Stromal cell of bone marrow (primary cell): ENCODE measurements at places on chromosomes 2 and 18.
A peak's percentile ranks its signal among the peaks of the same experiment; 100 is the strongest.

GRCh38 chr2:157501026-157501425 lies 57.1 kb upstream of the CYTIP start:
- no peak for DNase-seq

DNA sequence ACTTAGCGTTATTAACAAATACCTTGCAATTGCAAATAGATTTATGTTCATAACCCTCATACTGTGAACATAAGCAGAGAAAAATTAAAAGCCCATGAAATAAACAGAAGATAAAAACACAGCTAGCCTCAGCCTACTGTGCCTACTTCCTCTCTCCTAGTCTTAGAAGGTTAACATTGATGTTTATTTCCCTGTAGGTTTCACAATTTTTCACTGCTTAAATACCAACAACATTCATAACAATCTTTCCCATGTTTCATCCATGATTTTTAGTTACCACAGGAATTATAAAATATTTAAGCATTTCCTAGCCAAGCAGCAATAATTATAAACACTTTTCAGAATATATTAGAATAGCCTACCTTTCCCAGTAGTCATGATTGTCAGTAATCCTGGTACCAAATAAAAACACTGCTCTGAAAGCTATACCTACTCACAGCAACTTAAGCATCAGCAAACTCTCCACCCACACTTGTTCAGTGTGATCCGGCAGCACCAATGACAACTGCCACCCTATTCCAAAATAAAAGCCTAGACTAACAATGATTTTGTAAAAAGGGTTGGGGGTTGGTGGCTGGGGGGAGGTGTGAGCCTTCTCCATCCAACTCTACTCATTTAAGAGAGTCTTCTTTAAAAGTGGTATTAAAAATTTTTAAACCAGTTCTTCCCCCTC lies 40.6 kb upstream of the RNU4ATAC start:
- DNase-seq: no peak

GRCh38 chr2:71686781-71687180 lies 233.4 kb downstream of the DYSF start:
- DNase-seq: no peak

GRCh38 chr2:7077660-7078267 lies 160.6 kb downstream of the RNF144A start:
- DNase-seq: no peak

DNA sequence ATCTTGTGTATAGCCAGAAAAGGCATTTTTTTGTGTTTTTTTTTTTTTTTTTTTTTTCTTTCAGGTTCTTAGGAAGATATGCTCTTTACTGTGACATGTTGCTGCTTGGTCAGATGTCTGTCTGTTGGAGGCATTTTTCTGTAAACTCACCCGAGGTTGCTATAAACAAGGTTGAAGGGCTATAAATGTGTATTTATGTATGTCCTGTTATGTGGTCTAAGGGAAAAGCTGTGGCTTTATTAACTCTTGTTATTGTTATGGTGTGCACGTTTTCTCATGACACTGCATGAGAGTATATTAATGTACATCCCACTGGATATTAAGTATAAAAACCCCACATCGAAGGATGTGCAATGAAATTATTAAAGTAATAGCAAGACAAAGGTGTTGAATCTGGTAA lies 102.0 kb downstream of the ZNF532 start:
- no peak for DNase-seq

DNA sequence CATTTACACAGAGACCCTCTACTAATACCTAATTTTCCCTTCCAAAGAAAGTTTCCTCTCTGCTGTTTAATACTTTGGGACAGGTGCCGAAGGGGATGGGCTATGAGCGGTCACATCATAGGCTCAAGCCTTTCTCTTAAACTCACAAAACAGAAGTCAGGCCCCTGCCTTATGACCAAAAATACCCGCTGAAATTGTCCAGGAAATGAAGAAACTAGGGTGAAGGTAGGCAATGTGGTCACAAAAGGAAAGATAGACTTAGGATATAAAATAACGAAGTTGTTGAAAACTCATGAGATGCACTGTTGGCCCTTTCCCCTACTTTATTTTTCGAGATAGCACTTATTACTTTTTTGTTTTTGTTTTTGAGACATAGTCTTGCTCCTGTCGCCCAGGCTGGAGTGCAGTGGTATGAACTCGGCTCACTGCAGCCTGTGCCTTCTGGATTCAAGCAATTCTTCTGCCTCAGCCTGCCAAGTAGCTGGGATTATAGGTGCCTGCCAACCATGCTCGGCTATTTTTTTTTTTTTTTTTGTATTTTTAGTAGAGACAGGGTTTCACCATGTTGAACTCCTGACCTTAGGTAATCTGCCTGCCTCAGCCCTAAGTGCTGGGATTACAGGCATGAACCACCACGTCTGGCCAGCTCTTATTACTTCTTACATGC lies 16.3 kb downstream of the SLC8A1 start:
- no peak for DNase-seq

DNA sequence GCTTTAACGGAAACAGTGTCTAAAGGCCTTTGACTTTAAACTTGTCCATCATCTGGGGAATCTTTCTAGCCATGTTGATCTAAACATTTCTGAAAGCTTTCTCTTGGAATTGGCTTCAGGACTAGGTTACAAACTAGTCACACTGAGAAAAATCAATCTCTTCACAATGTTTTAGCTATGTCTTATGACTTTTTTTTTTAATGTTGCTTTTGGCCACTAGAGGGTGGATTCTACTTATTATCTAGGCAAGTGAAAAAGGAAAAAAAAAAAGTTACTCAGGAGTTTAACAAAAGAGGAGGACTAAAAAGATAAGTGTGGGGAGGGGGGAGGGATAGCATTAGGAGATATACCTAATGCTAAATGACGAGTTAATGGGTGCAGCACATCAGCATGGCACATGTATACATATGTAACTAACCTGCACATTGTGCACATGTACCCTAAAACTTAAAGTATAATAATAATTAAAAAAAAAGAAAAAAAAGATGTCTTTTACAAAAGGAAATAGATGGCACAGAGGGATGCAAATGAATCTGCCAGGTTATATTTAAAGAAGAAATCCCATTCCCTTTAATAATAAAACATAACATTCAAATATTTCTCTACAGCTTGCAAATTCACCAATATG lies 160.4 kb upstream of the PID1 start:
- DNase-seq: peak; percentile 51

- no peak for DNase-seq
Measured at GRCh38 chr2:172011812-172012575, 12.2 kb downstream of the METAP1D start.

DNA sequence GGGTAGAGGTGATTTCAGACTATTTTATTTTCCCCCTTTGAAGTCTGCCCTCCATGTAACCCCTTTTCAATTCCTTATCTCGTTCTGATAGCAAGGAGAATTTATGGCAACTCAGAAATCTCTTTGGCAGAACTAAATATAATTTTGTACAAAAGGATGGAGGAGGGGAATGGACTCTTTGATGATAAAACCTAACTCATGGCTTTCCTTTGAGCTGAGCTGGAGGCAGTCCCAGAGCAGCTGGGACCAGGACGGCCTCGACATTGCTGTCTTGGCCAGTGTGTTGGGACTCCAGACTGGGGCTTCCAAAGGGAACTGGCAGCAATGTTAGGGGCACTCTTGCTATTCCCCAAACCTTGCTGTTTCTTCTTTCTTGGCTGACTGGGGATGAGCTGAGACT lies 47.7 kb downstream of the PAX8 start:
- no peak for DNase-seq

GRCh38 chr2:42493468-42494354 lies at the start of gene KCNG3:
TSS of gene KCNG3 (minus strand) at chr2:42493982. CDS start at chr2:42493501, 481 bp downstream.
- DNase-seq: peak; percentile 5

GRCh38 chr2:127515383-127515915 lies 10.8 kb downstream of the IWS1 start:
- no peak for DNase-seq

DNA sequence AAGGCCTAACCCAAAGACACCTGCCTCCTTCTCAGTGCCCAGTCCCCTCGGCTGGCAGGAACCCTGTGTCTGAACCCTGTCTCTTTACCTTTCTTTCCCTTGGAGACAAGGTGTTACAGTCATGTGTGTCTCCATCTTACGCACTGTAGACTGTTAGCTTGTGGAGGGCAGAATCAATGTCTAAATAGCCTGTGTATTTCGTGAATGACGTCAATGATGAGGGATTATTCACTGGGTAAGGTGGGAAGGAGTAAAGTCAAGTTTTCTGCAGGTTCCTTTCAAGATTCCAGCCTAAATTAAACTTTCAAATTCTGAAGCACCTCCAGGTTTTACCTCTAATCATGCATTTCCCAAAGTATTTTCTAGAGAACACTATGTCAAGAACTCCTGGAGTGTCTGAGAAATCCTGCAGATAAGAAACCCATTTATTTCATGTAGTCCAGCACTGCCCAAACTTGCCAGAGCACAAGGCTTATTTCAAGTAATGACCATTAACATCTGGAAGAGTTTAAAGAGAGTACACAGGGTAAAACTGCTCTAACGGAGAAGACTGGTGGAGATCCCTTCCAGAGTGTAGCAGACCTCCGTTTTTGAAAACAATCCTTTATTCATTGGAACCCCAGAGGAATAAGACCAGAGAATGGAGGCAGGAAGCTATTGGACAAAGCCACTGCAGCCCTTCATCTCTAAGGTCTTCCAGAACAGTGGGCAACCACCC lies 72.8 kb downstream of the KCNF1 start:
- DNase-seq: no peak
